Stimulated activated naive CD4-positive, alpha-beta T cell (primary cell): ENCODE measurements at places on chromosomes 6 and 20.

DNA sequence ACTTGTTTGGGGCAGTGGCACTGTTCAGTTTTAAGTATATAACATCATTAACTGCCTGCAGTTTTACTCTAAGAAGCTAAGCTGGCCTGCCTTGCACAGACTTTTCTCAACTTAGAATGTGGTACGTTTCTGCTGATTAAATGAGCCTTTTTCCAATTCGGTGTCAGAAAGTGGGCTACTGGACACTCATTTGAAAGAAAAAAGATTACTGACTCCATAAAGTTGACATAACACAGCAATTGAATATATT, 2.1 kb downstream of the ZMYND8 start:
- DNase-seq = no peak

- no peak for DNase-seq
Observed at GRCh38 chr6:107991061-107991460, 33.1 kb upstream of the SEC63 start.

GRCh38 chr20:58194175-58194791, 34.2 kb downstream of the ANKRD60 start:
- DNase-seq = no peak

- no peak for DNase-seq
Observed at GRCh38 chr20:56195946-56196345, 52.6 kb upstream of the MC3R start.

DNA sequence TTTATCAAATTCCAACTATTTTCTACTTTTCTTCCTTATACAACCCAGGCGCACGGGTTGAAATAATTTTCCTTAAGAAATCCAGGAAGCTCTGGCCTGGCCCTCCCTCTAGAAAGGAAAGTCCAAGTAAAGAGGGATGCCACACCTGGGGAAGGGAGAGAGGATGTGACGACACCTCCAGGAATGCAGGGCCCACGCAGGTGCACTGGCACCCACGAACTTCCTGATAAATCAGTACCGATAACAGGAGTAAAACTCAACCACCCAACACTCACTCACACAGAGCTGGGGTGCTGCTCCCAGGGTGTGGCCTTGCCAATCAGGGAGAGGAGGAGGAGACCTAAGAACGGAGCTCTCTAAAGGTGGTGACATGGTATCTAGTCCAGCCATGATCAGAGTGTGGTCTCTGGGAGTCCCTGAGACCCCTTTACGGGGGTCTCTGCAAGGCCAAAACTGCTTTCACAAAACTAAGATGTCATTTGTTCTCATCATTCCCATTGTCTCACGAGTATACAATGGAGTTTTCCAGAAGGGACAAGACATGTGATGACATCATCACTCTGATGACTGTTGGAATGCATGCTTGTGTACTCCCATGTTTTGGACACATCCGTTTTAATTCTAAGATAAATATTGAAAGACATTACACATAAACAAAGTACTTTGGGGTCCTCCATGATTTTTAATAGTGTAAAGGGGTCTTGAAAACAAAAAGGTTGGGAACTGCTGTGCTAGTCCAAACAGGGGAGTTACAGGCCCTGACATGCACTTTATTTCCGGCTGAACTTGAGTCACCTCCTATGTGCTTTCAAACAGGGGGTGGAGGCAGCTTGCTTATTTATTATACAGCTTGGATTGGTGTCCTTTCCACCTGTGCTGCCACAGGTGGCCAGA, 2.2 kb upstream of the PARD6B start:
- no peak for DNase-seq

DNA sequence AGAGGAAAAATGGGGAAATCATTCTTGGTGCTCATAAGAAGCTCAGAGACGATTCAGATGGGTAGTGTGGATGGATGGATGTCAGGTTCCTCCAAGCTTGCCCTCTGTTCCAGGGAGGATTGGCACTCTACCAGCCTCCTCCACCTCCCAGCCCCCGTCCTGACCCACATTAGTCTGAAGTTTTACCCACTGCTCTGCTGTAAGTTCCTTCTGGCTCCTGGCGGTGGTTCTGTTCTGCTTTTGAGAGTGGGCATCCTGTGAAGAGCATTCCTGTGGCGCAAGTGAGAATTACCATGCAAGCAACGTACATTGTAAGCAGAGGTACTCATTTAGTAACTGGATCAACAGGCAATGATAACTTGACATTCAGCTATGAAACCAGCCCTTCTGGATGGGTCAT, 103.4 kb downstream of the SYNDIG1 start:
- no peak for DNase-seq

- no peak for DNase-seq
Observed at GRCh38 chr6:170040115-170040500, 250.8 kb downstream of the DLL1 start.

DNA sequence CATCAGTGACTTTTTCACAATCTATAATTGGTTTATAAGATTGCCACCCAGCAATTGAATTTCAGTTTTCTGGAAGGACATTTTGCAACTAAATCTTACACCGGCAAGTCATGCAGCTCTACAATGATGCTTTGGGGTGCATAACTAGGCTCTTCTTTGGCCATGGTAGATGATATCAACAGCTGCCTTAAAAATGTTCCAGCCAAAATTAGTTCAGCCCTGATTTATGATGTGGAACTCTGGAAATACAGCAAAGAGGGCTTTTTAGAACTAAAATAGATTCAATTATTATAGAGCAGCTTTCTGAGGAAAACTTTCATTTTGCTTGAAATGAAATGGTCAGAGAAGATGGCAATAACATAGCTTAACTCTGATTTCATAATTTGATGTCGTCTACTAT, 18.4 kb upstream of the MCM9 start:
- DNase-seq = no peak

- DNase-seq = no peak
Observed at GRCh38 chr6:36685166-36685924, 6.8 kb downstream of the CDKN1A start.

DNA sequence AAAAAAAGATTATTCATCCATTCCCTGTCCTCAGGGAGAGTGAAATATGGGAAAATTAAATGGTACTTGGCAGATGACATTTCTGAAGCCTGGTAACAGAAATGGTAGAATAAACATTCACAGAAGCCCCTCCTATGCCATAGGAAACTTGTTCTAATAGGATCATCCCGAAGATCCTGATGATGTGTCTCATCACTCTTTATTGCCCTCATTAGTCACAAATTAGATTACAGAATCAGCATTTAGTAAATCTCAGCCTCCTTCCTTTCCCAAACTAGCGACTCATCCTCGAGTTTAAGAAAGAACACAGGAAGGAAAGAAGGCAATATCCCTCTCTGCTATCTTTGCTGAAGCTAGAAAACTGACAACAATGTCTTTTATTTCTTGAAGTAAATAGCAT, 154.4 kb downstream of the TMEM200A start:
- DNase-seq = no peak

DNA sequence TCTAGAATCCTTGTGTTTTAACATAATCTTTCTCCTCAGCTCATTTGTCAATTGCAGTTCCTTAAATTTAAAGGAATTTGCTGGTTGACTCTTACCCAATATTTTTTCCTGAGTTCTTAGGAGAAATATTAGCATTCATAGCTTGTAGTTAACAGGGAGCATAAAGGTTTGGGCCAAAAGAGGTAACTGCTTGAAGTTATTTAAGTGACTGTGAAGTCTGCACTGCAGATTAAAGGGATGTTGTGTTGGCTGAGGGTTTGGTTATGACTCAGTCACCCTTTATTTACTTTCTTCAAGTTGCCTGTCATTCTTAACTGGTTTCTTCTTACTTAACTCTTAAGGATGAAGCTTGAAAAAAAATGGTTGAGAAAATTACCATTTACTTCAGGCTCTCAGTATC, 220.3 kb upstream of the LAMP5 start:
- DNase-seq = no peak

- DNase-seq = no peak
Observed at GRCh38 chr6:45610374-45610773, 232.6 kb upstream of the SUPT3H start.

- DNase-seq = no peak
Observed at GRCh38 chr20:41373931-41374920, 7.6 kb upstream of the EMILIN3 start.

GRCh38 chr6:116159782-116160524, 34.0 kb upstream of the COL10A1 start:
- DNase-seq = no peak

- DNase-seq = no peak
Observed at GRCh38 chr20:49420811-49421295, 61.6 kb downstream of the KCNB1 start.

GRCh38 chr20:8457978-8458377, 325.9 kb downstream of the PLCB1 start:
- DNase-seq = no peak

- no peak for DNase-seq
Observed at GRCh38 chr20:9809271-9809670, 29.6 kb downstream of the PAK5 start.

DNA sequence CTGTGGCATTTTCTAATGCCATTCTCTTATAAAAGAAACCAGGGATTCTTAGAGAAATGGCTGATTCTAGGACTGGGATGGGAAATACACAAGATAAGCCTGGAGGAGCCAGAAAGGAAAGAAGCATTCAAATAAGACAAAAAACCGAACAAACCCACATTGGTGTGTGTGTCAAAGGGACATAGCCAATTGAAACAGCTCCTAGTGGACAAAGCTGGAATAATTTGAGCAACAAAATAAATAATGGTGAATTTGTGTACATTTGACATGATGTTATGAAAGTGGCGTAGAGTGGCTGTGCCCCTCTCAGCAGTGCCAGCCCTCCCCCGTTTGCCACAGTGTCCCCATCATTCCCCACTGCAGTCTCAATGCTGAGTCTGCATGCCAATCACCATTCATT, 55.5 kb downstream of the B3GAT2 start:
- no peak for DNase-seq
